ENCODE measurements at places on chromosomes 13 and 19.
A peak's percentile ranks its signal among the peaks of the same experiment; 100 is the strongest.

- DNase-seq = no peak
Measured at GRCh38 chr13:74555276-74555625, 421.0 kb upstream of the KLF12 start.

GRCh38 chr13:76461999-76462398 lies 424.2 kb downstream of the KCTD12 start:
- DNase-seq = no peak

DNA sequence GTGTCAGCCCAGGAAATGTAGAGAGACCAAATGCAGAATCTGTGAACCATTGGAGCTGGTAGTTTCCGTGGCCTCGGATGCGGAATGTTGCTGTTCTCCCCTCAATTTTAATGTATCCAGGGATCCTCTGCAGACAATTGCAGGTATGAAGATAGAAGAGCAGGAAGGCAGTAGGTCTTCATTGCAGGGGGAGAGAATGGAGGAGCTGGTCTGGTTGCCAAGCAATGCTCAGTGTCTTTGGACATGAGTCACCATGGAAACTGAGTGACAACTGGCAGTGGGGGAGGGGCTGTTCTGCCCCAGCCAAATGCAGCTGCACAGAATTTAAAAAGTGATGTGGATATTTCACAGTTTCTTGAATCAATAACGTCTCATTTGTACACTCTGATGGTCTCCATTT lies 56.1 kb upstream of the ZNF835 start:
- DNase-seq = no peak

- DNase-seq = no peak
Measured at GRCh38 chr13:114053026-114053425, 79.2 kb upstream of the C13orf46 start.

- no peak for DNase-seq
Measured at GRCh38 chr13:97192166-97192565, 30.0 kb upstream of the MBNL2 start.

DNA sequence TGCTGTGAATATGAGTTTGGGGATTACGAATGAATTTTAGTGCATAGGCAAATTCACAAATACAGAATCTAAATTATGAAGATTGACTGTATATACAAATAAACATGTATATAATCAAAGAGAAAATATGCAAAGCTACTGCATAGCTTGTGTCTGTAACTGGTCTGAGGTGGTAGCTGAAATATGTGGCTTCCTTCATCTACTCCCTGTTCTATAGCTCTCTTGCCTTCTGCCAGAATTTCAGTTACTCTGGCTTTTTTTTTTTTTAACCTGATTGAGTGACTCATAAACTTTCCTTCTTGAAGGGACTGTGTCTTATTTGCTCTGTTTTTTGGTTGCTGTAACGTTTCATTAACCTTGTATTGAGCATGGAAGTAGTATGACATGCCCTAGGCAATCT lies 26.6 kb downstream of the DNAJC3 start:
- no peak for DNase-seq

DNA sequence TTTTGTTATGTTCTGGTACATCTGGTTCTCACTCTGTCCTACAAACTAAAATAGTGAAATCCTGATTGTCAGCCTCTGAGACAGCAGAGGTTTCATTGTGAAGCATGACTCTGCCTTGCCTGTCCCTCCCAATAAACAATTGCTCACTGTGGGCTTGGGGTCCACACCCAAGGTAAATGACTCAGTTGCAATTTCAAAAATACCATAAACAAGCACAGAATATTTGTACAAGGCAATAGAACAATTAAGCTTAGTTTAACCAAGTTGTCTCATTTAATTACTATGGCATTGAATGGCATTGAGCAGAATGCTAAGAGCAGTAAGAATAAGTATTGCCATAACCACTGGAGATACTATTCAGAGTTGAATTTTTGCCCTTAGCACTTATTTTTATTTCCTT lies 353.6 kb downstream of the SPRY2 start:
- no peak for DNase-seq

DNA sequence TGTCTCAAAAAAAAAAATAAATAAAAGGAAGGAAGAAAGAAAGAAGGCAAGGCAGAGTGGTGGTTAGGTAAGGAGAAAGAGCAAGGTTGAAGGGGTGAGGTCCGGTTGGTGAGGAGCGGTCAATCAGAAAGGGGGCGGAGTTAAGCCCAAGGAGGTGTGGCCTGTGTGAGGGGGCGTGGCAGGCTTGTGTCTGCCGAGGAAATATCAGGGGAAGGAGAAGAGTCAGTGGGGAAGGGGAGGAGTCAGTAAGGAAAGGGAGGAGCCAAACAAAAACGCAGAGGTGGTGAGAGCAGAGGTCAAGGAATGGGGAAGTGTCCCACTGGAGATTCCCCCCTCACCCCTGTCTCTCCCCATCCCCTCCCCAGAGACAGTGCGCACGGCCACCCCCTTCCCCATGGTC lies 5.9 kb downstream of the CACNG7 start:
- no peak for DNase-seq

DNA sequence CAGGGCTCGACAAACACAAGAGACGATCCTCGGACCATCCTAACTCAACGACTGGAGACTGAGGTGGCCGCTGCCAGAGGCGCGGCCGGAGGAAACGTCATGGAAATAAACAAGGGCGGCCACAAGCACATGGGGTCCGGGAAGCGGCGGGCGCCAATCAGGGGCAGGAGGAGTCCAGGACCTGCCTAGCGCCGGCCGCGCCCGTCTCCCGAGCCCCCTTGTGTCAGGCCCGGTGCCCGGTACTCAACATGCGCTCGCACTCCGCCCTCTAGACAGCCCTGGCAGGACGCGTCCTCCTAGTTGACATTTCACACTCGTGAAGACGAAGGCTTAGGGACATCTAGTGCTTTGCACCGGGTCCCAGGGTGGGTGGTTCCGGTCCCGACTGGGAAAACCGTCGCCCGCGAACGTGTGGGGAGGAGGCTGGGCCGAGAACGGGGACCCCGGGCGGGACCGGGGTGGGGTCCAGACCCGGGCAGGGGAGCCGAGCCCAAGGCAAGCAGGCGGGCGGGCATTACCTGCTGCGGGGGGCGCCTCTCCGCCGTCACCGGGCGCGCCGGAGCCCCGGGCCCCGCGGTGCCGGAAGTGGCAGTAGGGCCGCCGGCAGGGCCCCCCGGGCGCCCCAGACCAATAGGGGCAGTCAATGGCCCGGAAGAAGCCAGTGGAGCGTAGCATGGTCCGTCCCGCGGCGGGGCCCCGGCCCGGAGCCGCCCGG lies 442 bp downstream of the REXO1 start:
- DNase-seq = no peak

- no peak for DNase-seq
Measured at GRCh38 chr19:41492843-41493242, 49.9 kb downstream of the ERICH4 start.

GRCh38 chr13:48536621-48537250 lies 3.9 kb upstream of the RCBTB2 start:
- no peak for DNase-seq

DNA sequence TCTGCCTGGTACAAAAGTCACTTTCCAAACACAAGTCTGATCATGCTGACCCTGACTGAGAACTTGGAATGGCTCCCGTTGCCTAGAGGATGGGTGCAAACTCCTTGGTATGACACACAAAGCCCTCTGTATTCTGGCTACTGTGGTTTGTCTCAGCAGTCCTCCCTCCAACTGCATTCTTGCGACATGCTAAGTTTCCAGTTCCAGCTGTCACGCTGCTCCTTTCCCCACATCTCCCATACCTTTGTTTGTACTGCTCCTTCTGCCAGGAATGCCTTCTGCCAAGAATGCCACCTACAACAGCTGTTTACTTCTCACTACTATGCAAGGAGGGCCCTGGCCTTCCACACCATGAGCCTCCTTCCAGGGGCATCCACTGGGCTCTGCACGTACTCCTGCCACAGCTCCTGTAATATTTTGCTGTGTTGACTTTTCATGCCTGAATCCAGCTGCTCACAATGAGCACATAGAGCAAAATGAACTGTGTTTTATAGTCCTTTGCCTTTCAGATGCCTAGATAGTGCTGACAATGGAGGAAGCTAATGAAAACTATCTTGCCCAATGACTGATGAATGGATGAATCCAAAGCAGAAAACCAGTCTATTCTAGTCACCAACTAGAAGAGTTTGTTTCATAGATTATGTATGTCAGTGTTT lies 543.7 kb downstream of the EFNB2 start:
- DNase-seq = no peak

DNA sequence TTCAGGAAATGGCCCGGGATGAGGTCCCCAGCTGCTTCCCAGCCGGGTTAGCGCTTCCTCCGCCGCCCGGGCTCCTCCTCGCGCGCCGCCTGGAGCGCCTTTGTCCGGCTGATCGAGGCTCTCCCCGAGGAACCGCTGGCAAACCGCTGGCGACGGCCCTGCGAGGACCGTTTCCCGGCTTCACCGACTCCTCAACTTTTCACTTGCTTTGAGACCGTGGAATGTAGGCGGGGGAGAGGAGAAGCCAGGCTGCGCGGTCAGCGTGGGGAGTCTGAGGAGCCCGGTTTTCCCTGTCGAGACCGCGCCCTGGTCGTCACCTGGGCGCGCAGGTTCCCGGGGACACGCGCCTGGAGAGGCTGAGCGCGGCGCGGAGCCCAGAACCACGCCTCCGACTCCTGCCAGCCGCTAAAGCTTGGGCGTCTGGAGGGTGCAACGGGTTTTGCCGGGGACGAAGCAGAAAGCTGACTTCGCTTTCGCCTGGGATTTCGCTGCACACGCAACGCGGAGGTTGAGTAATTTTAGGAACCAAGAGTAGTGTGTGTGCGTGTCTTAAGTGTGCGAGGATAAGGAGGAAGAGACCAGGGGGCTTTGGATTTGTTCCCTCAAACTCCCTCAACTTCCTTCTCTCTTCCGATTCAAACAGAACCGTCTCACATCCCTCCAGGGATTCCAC lies 7.3 kb upstream of the DGKH start:
- DNase-seq = peak; percentile 8

DNA sequence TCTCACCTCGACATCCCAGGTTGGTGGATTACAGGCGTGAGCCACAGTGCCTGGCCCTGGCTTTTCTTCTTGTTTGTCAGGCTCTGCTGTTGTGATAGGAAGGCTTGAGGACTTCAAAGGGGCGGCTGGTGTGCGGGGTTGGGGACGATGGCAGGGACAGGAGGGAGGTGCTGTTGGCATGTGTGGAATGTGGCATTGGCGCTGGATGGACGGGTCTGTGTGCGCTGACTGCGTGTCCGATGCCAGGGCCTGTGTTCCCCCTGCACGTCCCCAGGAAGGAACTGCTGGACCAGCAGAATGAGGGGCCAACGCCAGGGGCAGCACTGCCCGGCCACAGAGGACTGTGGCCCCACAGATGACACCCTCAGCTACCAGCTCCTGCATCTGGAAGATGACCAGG lies 12.7 kb upstream of the PTBP1 start:
- DNase-seq = no peak

DNA sequence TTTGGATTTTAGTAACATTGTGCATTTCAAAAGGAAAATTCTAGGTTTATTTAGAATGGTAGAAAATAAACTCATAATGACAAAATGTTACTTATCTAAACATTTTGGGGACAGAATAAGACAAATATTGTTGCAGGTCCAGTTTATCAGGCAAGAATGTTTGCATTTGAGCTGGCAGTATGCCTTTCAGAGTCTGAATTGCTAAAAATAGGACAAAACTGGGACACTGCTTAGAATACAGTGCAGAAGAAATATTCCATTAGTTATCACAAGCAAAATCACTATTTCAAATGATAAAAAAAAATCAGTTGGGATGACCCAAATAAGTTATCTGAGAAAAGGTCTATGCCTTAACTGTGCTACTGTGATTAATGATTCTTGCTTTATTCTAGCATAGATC lies 870.3 kb upstream of the MIR17HG start:
- DNase-seq = no peak

DNA sequence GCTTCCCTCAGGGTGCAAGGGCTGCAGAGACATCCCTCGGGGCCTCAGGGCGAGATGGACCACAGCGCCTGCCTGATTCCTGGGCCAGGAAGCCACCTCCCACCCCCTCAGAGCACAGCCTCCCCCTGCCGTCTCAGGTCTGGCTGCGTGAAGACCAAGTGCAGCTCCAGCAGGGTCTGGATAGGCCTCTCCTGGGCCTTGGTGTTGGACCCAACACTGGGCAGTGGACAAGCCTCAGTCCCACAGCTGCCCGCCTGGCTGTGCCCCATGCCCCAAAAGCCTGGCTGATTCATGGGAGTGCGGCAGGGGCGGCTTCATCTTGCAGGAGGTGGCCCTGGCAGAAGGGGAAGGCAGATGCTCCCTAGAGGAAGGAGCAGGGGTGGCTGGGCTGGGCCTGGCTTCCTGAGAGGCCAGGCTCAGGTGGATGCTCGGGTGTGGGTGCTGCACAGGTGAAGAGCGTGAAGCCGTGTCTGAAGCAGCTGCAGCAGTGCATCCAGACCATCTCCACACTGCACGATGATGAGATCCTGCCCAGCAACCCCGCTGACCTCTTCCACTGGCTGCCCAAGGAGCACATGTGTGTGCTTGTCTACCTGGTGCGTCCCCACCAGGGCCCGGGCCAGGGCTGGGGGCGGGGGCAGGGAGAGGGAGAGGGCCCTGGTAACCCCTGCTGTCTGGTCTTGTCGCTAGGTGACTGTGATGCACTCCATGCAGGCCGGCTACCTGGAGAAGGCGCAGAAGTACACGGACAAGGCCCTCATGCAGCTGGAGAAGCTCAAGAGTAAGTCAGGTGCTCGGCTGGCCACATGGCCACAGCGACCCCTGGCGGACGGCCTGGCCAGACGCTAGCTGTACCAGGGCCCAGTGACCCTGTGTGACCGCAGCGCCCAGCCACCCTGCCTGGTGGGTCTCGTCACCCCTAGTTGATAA lies 21.7 kb downstream of the MAU2 start:
- peak; percentile 30 for DNase-seq

DNA sequence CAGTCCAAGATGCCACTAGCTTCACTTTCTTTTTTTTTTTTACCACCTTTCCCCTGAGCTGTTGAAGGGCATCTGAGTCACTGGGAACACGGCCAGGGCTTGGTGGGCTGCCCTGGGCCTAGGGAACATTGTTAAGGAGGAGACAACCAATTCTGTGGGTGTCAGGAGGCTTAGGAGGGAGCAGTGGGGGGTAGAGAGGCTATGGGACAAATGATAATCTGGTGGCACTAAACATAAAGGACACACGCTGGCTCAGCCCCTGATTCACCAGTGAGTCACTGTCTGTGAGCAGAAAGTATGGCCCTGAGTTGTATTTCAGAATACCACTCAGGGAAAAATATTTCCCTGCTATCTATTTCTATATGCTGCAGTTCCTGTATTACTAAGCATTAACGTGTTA lies 207.8 kb downstream of the DCLK1 start:
- no peak for DNase-seq

- no peak for DNase-seq
Measured at GRCh38 chr19:6482343-6482686, 728 bp upstream of the DENND1C start.

- no peak for DNase-seq
Measured at GRCh38 chr19:15291548-15292021, 40.8 kb downstream of the BRD4 start.
